ENCODE measurements at places on chromosomes 13 and 19.
A peak's percentile ranks its signal among the peaks of the same experiment; 100 is the strongest.

DNA sequence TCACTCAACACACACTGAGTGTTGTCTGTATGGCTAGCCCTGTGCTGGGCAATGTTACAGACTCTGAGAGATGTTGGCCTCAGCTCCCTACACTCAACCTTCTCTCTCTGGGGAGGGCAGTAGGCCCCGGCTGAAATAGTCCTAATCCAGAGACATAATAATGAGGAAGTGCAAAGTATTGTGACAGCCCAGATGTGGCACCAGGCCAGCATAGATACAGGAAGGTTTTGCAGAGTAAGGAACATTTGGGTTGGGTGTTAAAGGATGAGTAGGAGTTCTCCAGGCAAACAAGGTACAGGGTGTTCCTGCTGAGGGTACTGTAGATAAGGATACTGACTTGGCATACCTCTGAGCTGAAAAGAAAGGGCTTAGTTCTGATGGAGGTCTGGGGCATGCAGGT is 2.4 kb downstream of the LIN7B start:
- DNase-seq = no peak

- no peak for DNase-seq
Observed at GRCh38 chr13:74219566-74219965, 85.4 kb upstream of the KLF12 start.

GRCh38 chr19:12162513-12162881 is 399 bp upstream of the ZNF136 start:
- no peak for DNase-seq

DNA sequence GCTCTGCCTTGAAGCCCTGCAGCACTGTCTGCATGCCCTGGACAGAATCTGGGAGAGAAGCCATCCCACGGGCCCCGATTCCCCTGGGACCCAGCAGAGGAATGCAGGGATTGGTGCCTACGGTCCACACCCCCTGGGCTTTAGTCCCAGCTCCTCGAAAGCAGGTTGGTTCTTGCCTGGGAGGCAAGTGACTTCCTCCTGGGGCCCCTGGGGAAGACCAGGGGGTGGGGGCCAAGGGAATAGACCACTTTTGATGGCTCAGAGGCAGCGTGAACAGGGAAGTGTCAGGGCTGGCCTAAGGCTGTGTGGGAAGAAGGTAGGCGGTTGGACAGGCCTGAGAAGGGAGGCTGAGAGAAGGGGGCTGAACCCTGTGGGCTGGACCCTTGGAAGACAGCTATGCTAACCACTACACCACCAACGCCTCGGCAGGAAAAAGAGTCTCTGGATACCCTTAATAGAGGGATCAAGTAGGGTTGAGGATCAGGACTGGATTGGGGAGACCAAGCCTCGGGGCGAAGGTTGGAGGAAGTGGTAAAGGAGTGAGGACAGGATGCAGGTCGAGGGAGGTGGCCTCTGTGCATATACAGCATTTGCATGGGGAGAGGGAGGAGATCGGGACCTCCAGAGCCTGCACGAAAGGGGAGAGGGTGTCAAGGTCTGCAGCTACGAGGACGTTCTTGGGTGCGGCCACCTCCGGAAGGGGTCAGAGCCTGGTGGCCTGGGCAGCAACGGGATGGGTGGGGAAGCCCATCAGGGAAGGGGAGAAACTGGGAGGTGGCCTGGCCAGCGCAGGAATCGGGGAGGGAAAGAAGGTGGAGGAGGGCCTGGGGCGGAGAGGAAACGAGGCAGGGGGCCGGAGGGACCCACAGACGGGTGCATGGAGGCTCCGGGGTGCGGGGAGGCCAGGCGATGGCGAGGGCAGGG is 709 bp downstream of the DPP9 start:
- peak; percentile 5 for DNase-seq

DNA sequence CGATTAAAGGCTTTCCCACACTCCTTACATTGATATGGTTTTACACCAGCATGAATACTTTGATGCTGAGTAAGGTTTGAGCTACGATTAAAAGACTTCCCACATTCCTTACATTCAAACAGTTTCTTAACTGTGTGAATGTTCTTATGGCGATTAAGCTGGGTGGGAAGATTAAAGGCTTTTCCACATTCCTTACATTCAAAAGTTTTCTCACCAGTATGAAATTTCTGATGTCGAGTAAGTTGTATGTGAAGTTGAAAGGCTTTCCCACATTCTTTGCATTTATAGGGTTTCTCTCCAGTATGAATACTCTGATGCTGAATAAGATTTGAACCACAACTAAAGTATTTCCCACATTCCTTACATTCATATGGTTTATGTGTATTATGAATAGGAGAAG is 20.0 kb downstream of the ZNF780B start:
- no peak for DNase-seq

DNA sequence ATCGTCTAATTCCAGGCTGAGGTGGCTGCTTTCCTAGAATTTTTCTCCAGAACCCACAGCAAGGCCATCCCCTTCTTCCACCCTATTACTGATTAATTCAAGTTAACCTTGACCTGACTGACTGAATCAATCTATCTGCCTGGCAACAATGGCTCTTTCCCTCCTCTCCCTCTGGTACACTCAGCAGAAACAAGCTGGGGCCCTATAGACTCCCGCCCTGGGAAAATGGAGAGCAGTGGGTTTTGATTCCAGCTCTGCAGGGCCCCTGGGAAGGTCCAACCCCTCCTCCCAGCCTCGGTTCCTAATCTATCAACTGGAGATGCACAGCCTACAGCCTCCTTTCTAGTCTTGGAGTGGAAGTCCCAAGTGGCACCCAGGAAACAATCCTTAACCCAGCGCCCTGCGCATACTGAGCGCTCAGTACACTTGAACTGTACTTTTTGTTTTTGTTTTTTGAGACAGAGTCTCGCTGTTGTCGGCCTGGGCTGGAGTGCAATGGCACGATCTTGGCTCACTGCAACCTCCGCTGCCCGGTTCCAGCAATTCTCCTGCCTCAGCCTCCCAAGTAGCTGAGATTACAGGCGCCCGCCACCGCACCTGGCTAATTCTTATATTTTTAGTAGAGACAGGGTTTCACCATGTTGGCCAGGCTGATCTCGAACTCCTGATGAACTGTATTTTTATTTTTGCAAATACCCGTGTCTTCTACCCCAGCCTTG is 5.2 kb upstream of the C3 start:
- no peak for DNase-seq

DNA sequence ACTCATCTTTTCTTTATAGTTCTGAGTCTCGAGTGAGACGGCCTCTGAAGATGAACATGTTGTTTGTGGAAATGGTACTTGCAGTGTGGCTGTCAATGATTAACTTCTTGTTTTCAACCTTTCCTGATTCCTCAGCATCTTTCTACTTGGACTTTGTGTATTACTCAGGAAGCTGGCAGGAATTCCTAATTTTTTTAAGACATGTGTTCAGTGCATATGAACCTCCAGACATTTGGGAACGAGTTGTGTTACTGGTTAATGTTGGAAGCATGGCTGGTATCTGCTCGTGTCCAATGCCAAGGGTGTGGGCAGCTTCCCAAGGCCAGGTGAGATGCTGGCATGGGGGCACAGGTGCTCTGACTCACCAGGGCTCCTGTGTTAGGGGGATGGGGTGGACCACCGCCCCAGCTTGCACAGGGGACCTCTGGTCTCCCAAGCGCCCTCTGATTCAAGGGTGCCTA is 61.1 kb upstream of the MCF2L start:
- DNase-seq = no peak

GRCh38 chr19:18229474-18229873 is 3.2 kb upstream of the PDE4C start:
- DNase-seq = no peak

DNA sequence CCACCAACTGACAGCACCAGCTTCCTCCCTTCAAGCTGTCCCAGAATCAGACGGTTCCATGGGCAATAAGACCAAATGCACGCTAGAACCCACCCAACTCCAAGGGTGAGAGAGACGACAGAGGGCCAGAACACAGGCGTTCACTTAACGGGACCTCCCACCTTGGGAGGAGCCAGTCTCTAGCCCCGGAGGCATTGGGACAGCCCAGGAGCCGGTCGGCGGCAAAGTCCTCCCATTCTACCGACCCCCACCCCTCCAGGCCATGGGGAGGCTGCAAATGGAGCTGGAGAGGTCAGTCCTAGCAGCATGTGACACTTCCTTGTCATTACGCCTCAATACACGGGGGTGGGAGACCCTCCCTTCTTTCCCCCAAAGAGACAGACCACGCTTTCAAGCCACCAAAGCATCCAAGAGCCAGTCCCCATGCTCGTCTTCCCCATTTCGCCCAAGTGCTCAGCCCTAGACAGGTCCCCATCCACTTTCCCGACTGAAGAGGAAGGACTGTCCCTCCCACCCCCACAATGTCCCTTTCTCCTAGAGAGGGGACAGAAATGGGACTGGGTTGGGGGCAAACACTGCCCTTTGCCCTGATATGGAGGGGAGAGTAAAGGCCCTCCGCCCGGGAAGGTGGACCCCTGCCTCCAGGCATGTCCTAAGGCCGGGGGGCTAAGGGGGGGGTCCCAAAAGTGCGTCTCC is 964 bp downstream of the KHSRP start:
- DNase-seq = no peak

GRCh38 chr19:40549007-40549708 is 27.5 kb upstream of the SHKBP1 start:
- DNase-seq = no peak

Measured in amniotic stem cell (primary cell).